ENCODE measurements at places on chromosomes 3 and 15.
A peak's percentile ranks its signal among the peaks of the same experiment; 100 is the strongest.

DNA sequence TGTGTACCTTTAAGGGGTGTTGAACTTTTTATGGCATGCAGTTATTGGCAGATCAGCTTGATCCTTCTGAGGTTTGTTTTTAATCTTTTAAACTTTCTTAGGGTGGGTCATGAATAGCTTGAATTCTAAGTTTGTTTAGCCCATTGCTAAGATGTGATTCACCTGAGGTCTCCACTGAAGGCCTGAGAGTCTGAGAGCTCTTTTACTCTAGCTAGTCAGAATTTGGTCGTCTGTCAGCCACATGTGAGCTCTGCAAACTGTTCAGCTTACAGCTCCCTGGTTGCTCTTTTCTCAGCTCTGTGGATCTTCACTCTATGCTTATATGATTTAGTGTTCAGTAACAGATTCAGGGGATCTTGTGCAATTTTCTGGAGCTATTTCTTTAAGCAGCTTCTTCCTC lies 161.3 kb downstream of the ABHD5 start:
- peak; percentile 86 for DNase-seq

DNA sequence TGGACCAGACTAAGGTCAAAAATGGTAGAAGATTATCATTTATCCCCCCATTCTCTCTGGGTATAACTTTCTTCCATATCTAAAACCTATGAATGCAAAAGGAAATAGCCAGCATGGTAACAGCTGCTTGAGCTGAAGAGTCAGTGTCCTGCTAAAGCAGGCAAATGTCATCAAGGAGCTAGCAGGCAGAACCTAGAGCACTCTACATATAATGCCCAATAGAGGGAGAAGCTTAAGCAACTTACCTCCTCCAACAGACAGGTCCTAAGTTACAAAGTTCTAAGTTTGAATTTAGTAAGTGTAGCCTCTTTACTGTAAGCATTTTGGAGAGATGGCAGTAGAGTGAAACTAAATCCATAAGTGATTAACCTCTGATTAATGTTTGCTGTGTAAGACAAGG lies 7.7 kb downstream of the RAF1 start:
- DNase-seq: peak; percentile 12

DNA sequence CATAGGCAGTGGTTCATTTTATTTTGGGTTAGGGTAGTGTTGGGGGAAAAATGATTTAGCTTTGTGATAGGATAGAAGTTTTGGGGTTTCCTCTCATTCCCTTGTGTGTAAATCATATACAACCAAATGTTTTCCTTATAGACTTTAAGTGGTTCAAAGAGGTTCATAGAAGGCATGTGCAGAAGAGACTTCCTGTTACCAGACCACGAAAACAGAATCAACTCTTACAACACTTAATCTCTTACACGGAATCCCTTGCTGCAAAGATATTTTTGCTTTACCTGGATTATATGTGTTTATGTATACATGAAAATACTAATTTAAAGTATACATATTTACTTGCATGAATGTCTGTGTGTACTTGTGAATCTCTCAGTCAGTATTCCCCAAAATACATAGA lies 2.9 kb downstream of the TMOD2 start:
- no peak for DNase-seq

GRCh38 chr3:171528102-171528501 lies 67.9 kb upstream of the TNIK start:
- peak; percentile 14 for DNase-seq

- DNase-seq: peak; percentile 35
These were observed 499.0 kb upstream of the ATP11B start for GRCh38 chr3:182294256-182294655.

DNA sequence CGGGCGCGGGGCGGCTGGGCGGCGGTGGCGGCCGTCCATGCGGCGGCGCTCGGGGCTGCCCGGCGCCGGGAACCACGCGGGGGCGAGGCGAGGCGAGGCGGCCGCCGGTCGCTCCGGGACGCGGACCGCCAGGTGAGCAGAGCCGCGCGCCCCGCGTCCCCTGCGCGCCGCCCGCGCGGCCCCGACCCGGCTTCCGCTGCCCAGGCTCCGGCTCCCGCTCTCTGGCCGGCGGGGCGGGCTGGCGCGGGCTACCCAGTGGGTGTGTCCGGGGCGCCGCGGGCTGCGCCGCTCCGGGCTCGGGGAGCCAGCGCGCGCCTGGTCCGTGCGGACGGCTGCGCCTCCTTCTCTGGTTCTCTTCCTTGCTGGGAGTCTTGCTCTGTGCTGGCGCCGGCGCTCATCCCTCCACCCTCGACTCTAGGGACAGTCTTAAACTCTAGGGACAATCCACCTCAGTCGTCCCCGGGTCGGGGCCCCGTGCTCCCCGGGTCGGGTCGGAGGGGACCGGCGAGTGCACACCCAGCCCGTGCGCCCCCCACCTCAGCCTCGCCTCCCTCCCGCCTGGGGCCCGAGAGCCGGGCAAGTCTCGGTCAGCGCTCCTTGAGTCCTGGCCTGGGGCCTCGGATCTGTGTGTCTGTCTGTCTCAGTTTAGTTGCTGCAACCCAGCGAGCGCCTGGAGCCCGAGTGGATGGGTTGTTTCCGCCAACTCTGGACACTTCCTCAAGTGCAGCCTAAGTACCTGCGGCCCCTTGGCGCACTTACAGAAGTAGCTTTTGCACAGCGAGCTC lies 488 bp downstream of the THSD4 start:
- peak; percentile 45 for DNase-seq

DNA sequence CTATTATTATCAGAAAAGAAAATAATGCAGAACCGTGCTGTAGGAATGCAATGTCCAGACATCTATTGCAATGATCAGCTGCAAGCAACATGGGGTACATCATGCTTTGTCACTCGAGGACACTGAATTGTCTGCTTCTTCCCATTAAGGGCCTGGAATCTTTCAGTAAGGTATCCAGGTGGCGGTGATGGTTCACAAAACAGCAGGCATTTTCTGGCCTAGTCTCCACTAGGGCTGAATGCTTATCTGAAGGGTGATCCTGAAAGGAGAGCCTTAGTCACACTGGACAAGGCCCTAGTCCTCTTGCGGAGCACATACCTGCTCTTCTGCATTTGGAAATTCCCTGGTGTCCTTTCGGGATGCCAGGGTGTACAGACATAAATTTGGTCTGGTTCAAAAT lies 21.2 kb downstream of the ITPR1 start:
- DNase-seq: no peak

DNA sequence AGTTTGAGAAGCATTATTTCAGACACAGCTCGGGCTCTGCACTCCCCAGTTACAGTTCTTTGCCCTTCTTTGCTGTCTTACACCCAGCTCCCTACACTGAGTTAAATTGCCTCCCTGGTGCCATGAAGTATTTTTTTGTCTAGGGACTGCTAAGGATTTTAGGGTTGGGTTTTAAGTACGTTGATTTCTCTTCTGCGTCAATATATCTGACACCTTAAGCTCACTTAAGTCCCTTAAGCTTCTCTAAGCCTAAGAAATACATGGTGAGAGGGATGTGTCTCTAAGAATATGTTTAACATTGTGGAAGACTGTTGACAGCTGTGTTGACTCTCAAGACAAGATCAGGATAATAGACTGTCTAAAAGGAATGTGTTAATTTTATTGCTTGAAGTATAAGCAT lies 400.5 kb downstream of the PTPRG start:
- DNase-seq: no peak

GRCh38 chr3:4680871-4681300 lies 187.7 kb downstream of the ITPR1 start:
- no peak for DNase-seq

GRCh38 chr3:134869153-134869726 lies 74.2 kb downstream of the EPHB1 start:
- no peak for DNase-seq

DNA sequence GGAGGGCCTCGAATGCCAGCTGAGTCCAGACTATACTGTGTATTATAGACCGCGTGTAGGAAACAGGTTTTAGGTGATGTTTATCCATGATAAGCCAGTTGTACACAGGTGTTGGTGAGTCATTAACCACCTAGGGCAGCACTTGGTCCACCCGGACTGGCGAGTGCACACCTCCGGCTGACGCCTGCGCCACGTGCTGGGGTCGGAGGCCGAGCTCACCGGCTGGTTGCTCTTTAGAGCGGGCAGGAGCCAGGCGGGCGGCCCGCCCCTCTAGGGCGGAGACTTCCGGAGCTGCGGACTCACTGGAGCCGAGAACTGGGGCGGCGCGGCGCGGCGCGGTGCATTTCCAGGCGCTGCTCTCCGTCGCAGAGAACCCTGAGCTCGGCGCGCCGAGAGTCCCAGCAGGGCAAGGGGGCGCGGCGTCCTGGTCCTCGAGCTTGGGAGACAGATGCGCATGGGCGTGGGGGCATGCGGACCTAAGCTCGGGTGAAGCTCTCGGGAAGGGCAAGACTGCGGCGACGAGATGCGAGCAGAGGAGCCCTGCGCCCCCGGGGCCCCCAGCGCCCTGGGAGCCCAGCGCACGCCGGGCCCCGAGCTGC lies at the start of gene ESYT3:
Gene ESYT3, plus strand, starts transcription at position 341 of the 599 bp plus-strand sequence. Its CDS starts 183 bp downstream, at position 524.
- peak; percentile 62 for DNase-seq
